Keratinocyte (primary cell): ENCODE measurements at places on chromosomes 12 and 14.

DNA sequence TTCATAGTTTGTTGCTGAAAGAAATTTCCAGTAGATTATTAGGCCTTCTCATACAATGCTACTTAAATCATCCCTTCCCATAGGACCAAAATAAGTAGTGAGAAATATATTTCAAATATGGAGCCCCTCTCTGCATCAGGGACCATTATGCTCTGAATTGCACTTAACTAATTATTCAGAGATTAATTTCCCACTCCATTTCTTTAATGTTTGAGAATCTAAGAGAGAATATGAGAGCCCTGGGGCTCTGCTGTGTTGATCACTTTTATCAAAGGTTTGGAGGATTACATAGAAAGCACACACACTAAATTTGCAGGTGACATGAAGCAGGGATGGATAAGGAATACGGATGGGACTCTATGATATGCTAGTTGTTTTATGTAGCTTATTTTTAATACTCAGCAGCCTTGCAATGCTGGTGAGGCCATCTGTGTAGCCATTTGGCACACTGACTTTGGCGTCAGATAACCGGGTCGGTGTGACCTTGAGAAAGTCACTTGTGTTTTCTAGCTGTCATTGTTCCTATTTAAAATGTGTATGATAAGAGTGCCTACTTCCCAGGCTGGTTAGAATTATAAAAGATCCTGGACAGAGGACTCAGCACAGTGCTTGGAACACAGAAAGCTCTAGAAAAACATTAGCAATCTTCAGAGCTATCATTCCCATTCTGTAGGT lies 49.9 kb upstream of the FBXO21 start:
- DNase-seq: no peak

DNA sequence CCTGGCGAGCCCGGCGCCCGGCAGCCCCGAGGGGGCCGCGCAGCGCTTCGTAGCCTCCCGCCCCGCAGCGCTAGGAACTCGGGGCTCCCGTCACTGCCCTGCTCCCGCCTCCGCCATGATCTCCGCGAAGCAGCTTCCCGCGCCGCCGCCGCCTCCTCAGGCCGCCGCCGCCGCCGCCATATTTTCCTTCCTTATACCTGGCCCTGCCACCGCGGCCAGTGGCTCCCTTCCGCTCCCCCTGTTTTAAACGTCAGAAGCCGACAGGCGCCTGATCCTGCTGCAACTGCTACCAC lies 286 bp downstream of the PPP4R3A start:
- no peak for DNase-seq

- no peak for DNase-seq
Measured at GRCh38 chr14:89443042-89443629, 26.1 kb upstream of the FOXN3 start.

- no peak for DNase-seq
Measured at GRCh38 chr12:51321882-51322281, 2.1 kb downstream of the BIN2 start.

DNA sequence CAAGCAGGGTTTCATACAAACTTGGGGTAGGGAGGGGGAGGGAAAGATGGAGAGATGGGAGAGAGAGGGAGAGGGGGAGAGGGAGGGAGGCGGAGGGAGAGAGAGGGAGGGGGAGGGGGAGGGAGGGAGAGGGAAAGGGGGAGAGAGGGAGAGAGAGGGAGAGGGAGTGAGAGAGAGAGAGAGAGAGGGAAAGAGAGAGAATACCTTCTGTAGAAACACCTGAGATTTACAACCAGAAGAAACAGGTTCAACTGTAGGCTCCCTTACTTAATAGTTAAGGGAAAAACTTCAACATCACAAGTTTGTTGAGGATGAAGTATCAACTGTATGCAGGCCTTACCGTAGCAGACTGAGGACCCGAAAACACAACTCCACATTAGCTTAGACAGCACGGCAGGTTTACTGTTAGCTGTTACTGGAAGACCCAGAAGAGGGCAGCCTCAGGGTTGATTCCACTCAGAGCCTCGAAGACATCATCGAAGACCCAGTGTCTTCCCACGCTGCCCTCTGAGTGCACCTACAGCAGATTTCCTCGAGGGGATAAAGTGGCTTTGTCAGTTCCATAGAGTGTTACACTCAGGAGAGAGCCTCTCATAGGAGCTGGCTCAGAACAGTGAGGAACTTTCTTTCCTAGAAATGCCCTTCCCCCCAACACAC lies 72.4 kb downstream of the NT5DC3 start:
- DNase-seq: no peak

GRCh38 chr14:94850309-94851211 lies 80.6 kb upstream of the GSC start:
- DNase-seq: no peak

- DNase-seq: peak; percentile 91
Measured at GRCh38 chr12:108734200-108734906, 3.0 kb upstream of the CORO1C start.

GRCh38 chr14:81982046-81982445 lies 448.4 kb upstream of the SEL1L start:
- DNase-seq: no peak

GRCh38 chr14:67853715-67854114 lies 34.1 kb downstream of the RAD51B start:
- DNase-seq: no peak

- DNase-seq: no peak
Measured at GRCh38 chr12:32776258-32776657, 20.6 kb upstream of the YARS2 start.

DNA sequence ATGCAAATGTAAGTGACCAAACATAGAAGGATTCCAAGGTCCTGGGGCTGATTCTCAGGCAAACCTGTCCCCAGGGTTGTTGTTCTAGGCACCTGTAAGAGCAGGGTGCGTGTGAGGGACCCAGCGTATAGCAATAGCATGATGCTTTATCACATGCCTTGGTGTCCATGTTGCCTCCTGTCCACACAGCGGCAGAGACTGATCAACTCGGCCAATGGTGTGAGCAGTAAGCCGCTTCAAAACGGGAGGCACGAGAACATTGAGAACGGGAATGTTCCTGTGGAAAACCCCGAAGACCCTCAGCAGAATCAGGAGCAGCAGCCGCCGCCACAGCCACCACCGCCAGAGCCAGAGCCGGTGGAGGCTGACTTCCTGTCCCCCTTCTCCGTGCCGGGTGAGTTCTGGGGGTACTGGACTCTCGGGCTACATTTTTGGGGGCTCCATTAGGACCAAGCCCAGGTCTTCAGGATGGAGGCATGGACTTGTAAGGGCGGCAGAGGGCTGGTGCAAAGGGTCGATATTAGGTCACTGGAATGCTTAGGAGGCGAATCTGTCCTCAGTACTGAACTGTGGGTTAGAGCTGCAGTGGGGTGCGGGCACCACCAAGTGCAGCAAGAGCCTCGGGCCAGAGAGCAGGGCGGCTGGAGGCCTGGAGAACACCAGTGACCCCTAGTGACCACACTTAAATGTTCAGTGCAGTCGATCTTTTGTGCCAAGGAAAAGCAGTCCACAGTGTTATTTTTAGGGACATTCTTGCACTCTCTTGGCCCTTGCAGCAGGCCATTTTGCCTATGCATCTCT lies 57.2 kb upstream of the RIN3 start:
- no peak for DNase-seq

DNA sequence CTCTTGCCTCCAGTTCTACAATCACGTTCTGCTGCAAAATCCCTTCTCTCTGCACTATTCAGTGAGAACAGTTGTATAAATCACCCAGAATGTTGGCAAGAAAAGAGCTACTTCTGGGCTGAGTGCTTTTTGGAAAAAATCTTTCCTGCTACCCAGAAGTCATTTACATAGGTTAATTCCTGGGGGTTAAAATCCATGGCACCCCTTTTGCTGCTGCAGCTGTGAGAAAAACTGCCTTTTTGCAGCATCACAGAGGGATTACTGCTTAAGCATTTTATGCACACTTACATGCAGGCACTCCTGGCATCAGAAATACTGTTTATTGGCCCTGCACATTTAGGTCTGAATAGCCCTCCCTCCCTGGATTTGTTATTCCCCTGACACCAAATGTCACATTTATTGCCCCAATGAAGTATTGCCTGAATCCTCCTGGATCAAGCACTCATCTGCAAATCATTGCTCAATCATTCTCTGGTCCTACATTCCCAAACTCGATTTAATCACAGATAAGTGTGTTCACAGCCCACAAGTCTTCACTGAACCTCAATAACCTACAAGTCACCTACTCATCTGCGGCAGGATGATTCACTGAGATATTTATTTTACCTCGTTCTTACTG lies 43.1 kb upstream of the CCDC196 start:
- no peak for DNase-seq

GRCh38 chr12:14984036-14984435 lies 11.2 kb downstream of the PDE6H start:
- DNase-seq: no peak

GRCh38 chr12:40222247-40222646 lies 2.5 kb upstream of the LRRK2 start:
- DNase-seq: no peak

DNA sequence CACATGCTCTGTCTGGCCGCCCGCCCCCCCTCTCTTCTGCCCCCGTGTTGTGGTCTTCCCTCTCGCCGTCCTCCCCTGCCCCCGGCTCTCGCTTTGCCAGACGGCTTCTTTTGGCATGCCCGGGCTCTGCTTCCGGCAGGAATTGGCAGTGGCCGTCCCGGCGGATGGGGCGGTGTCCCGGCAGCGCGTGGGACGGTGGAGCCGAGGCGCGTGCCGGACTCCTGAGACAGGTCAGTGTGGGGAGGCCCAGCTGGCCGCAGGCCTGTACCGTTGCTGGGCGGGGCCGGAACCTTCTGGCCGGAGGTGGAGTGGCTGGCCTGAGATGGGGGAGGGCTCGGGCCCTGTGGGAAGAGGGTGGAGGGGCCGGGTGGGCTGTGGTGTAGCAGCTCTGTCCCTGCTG lies 17.1 kb downstream of the KIF26A start:
- DNase-seq: no peak

DNA sequence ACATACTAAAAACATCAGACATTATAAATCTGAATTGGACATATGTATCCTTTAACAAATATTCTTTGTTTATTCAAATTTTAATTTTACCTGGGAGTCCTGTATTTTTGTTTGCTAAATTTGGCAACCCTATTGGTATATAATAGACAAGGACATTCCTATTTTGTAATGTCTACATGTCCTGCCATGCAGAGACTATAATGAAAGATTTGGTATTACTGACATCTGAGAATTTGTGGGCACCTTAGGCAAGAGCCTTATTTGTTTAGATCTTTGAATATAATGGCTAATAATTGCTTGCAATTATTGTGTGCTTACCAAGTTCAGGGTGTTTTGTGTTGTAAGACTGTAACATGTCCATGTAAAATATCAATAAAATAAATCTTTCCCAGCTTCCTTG lies 334.4 kb downstream of the KCNH5 start:
- DNase-seq: no peak

DNA sequence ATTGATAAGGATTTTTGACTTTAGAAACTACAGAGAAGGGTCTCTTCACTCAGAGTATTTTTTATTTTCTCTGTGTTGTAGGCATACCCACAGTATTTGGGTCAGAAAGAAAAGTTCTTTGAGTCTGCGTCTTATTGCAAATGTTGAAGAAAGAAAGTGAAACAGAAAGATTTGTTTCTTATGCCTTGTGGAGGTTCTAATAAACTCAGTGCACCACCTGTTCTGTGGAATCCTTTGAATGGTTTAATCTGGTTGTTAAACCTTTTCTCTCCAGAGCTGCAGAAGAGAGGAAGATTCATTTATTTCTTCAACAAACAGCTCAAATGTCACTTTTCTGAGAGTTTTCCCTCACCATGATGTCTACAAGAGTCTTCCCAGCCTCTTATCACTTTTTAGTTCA lies 146.6 kb upstream of the PLEKHG7 start:
- no peak for DNase-seq

DNA sequence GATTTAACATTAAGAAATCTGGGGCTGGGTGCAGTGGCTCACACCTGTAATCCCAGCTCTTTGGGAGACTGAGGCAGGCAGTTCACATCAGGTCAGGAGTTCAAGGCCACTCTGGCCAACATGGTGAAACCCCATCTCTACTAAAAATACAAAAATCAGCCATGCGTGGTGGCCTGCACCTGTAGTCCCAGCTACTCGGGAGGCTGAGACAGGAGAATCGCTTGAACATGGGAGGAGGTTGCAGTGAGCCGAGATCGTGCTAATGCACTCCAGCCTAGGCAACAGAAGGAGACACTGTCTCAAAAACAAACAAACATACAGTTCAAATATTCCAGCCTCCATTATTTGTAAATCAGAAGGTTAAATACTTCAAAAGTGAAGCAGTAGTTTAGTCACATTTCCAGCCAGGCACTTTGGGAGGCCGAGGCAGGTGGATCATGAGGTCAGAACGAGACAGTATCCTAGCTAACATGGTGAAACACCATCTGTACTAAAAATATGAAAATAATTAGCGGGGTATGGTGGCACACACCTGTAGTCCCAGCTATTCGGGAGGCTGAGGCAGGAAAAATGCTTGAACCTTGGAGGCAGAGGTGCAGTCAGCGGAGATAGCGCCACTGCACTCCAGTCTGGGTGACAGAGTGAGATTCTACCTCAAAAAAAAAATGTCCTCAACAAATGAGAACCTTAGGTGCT lies 30.3 kb downstream of the HNRNPC start:
- no peak for DNase-seq

DNA sequence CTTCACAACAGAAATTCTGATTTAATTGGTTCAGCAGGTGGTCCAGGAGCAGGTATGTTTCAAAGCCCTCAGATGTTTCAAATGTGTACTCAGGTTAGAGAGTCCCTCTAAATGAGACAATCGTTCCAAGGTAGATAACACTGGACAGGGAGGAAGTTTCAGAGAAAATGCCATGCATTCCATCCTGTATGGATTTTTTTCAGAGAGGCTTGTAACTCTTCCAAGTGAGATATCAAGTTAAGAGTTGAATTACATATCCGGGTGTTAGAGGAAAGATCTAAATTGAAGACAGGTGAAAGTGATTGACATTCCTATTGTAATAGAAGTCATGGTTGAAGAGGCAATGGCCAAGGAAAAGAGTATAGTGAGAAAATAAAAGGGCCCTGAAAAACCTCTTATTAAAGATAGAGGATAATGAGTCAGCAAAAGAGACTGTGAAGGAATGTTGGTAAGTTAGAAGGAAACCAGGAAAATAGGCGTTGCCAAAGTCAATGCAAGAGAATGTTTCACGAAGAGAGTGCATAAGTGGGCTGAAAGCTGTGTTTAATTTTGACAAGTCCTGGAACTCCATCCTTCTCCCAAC lies 105.8 kb downstream of the BMP4 start:
- DNase-seq: no peak

GRCh38 chr14:97978341-97978740 lies 1181.2 kb downstream of the VRK1 start:
- peak; percentile 41 for DNase-seq

GRCh38 chr14:24052656-24053547 lies 1.1 kb downstream of the CARMIL3 start:
- DNase-seq: no peak

DNA sequence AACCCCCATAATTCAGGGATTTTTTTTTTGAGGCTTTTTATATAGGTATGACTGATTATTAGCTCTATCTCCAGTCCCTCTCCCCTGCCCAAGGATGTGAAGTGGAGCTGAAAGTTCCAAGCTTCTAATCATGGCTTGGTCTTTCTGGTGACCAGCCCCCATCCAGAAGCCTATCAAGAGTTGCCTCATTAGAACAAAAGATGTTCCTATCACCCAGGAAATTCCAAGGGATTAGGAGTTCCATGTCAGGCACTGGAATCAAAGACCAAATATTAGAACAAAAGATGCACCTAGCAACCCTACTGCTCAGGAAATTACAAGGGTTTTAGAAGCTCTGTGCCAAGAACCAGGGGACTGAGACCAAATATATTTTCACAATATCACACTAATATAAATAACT lies 29.9 kb downstream of the LRP6 start:
- no peak for DNase-seq

- no peak for DNase-seq
Measured at GRCh38 chr14:39264558-39264957, 30.8 kb downstream of the MIA2 start.

GRCh38 chr12:6420364-6420763 lies 24.4 kb upstream of the CD27 start:
- DNase-seq: no peak
